Smooth muscle cell of trachea (primary cell): ENCODE measurements at places on chromosomes 4 and X. TPM values are rescaled to one million over a fixed set of nuclear protein-coding genes. Genes with fewer than 3 reads are reported as not detected.

Gene CFAP99
- not detected in 2 replicates for total RNA-seq

Gene COL25A1
- 0.17 and 1.7 TPM in 2 replicates for total RNA-seq

Gene FDCSP
- total RNA-seq = not detected in 2 replicates

Gene STS
- total RNA-seq = 4.2 and 7.6 TPM in 2 replicates

Gene PDCL2
- total RNA-seq = not detected in 2 replicates

Gene SLC25A14
- 9.3 and 18.0 TPM in 2 replicates for total RNA-seq

Gene DKK2
- total RNA-seq = 1.8 and 5.1 TPM in 2 replicates

Gene UGT2A1
- not detected in 2 replicates for total RNA-seq

Gene CYSLTR1
- 0.29 and 0.33 TPM in 2 replicates for total RNA-seq

Gene RADX
- total RNA-seq = 2.5 and 6.5 TPM in 2 replicates

Gene XK
- total RNA-seq = under 0.01 TPM in 2 replicates

Gene DRP2
- 2.0 and 2.3 TPM in 2 replicates for total RNA-seq

Gene ARHGAP24
- total RNA-seq = 35.1 and 35.9 TPM in 2 replicates

Gene TEX13C
- not detected in 2 replicates for total RNA-seq

Gene ADH1C
- 2.3 and 5.5 TPM in 2 replicates for total RNA-seq

Gene FRMPD4
- total RNA-seq = 2.3 and 2.8 TPM in 2 replicates

Gene FANCB
- total RNA-seq = 4.0 and 6.1 TPM in 2 replicates

Gene FAM13A
- total RNA-seq = 29.8 and 36.4 TPM in 2 replicates

Gene PARM1
- total RNA-seq = 0.17 TPM in 1 of 2 replicates, not detected in the other

Gene BRCC3
- total RNA-seq = 12.7 and 19.5 TPM in 2 replicates

Gene PSAPL1
- not detected in 2 replicates for total RNA-seq

Gene SLC39A8
- 2.0 and 9.3 TPM in 2 replicates for total RNA-seq

Gene HELT
- total RNA-seq = not detected in 2 replicates

Gene MAD2L1
- total RNA-seq = 4.0 and 26.3 TPM in 2 replicates

Gene CCDC160
- 0.15 TPM in 1 of 2 replicates, not detected in the other for total RNA-seq

Gene GAGE12H
- not detected in 2 replicates for total RNA-seq

Gene PGAM4
- total RNA-seq = not detected in 2 replicates

Gene PAK3
- total RNA-seq = 0.83 and 1.2 TPM in 2 replicates

Gene UGT2B10
- total RNA-seq = not detected in 2 replicates

Gene CSAG2
- not detected in 2 replicates for total RNA-seq

Gene ZNF157
- total RNA-seq = under 0.01 and 0.17 TPM in 2 replicates

Gene GUCY1A1
- total RNA-seq = 4.0 and 4.2 TPM in 2 replicates

Gene DMP1
- not detected in 2 replicates for total RNA-seq
